ENCODE measurements at places on chromosomes 7 and 10.
A peak's percentile ranks its signal among the peaks of the same experiment; 100 is the strongest.

DNA sequence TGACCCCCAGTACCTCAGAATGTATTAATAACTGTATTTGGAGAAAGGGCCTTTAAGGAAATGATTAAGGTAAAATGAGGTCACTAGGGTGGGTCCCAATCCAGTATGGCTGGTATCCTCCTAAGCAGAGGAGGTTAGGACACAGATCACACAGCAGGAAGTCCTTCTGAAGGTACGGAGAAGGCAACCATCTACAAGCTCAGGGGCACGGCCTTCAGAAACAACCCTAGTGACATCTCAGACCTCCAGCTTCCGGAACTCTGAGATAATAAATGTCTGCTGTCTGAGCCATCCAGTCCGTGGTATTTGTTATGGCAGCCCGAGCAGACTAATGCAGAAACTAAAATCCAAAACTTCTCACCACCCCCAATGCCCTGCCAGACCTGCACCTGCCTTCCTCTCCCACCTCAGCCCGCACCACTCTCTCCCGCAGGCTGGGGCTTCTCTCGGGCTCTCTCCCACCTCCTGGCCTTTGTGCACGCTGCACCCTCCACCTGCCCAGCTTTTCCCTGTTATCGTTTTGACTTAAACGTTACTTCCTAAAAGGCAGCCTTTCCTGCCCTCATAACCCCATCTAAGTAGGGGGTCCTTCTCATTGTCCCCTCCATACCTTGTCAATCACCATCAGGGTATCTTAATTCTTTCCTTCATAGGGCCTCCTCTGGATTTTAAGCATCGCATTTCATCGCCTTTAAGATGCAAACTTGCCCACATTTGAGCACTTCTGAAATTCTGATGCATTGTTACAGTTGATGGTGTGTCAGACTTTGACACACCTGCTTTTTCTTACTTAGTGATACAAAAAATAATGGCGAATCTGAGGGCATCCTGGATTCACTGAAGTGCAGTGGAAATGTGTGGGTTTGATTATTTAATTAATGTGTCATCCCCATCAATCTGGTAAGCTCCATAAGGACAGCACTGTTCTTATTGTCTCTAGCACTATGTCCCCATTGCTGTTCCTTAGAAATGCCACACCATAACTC, 32.2 kb upstream of the AQP1 start:
- DNase-seq = no peak

DNA sequence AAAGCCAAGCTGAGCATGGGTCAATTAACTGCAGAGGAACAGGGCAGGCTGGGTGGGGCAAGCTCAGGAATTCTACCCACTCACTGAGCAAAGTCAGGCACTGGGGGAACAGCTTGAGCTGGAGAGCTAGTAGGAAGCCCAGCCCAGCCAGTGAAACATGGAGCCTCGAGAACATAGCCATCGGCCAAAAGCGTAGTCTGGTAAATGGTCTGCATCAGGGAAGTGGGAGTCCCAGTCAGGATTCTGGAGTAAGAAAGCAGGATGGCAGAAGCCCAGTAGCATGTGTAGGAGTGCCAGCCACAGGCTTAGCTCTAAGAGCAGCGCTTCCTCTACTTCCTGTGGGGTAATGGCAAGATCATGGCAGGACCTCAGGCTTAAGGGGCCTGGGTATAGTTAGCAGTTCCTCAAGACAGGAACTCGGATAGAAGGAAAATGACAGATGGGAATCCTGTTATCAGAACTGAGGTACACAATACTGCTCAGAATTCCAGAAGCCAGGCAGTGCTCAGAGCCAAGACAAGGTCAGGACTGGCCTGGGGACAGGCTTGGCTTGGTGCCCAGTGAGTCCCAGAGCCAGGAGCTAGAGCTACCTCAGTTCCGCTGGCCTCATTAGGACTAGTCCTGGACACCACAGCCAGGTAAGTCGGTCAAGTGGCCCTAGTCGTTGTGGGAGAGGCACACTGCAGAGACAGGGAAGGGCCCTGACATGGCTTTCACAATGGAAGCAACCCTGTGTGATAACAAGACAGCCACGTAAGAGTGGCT, 65.4 kb upstream of the MXI1 start:
- no peak for DNase-seq

GRCh38 chr10:10038348-10038747, 979.3 kb upstream of the CELF2 start:
- DNase-seq = no peak

GRCh38 chr7:95686109-95686508, 86.2 kb upstream of the DYNC1I1 start:
- DNase-seq = peak; percentile 89

DNA sequence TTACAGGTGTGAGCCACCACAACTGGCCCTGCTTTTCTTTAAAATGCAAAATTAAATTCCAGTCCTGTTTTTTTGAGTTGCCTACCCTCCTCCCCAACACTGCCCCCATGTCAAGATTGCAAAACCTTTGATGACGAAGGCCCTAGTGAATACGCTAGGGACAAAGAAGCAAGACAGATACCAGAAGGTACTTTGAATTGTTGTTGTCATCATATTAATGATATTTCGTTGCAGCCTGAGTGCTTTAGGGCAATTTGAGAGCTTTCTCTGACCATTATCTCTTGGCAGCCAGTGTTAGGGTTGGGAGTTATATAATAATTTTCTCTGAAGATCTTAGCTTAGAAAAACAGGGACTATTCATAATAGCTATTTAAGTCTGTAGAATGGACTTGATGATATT, 7.1 kb downstream of the CCSER2 start:
- no peak for DNase-seq

DNA sequence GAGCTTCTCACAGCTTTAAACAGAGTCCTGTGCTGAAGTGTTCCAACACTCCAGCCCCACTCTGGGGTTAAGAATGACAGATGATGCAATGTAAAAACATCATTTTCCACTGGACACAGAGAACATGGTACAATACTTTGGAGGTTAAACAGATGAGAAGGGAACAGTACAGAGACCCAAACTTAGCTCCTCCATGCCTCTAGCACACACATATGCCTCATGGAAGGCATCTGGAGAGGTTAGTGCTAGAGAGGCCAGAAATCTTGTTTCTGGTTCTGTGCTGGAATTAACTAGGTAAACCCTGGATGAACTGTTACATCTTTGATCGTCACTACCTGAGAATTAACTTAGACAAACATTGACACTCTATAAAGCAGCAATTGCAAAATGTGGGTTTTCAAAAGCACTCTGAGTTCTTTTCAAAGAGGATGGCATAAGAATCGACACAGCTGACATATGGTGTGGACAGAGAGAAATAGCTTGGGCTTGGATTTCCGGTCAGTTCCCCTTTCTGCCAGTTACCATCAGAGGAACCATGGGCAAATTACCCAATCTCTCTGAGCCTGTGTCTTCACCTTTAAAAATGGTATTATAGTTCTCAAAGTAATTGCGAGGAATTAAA, 81.9 kb downstream of the KCNMA1 start:
- DNase-seq = no peak

DNA sequence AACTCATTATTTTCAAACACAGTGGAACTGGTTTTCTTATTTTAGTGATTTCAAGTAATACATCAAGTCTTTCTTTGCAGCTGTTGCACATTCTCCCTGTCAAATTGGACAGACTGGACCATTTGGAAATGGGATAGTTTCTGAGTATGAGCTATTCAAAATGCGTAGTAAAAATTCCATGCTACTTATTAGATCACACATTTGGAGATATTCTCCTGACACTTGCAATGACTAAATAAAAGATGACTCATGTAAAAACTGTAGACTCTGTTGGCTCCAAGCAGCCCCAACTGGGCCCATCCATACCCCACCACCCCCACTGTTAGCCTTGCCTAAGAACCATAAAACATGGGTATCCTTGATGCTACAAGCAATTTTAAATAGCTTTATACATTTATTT, 25.9 kb upstream of the BICC1 start:
- no peak for DNase-seq

DNA sequence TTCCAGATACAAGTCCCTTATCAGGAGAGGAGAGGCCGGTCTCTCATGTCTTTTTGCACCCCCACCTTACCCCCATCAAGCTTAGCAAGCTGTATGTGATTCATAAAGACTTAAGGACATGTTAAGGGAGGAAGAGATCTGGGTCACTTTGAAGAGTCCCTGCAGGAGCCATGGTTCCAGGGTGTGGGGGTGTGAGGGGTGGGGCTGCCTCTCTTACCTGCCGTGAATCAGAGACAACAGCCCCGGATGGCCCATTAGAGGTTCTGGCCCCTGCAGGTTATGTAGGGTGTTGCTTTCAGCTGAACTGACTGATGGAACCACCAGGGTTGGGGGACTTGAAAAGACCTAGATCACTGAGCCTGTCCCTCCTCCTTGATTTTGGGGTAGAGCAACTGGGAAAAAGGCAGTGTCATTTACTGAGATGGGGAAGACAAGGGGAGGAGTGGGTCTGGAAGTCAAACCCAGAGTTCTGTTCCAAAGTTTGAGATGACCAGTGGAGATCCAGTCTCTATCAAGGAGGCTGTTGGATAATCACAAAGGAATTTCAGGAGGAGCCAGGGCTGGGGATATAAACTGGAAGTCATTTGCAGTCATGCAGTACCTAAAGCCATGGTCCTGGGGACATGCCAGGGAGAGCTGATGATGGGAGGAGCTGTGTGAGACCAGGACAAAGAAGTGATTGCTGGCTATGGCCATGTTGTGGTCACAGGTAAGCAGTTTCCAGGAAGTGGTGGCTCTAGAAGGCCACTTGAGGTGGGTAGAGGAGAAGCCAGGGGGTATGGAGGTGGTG, 23.1 kb downstream of the ADAMTS14 start:
- DNase-seq = no peak

All from Ammon's horn (tissue), 1 donor.